ENCODE measurements at places on chromosomes 6 and 20. TPM values are rescaled to one million over a fixed set of nuclear protein-coding genes. Genes with fewer than 3 reads are reported as not detected.
A peak's percentile ranks its signal among the peaks of the same experiment; 100 is the strongest.

Gene HLA-F
- total RNA-seq, result 16.9 TPM

Gene TNXB
- 4.3 TPM for total RNA-seq

Gene PLTP
- total RNA-seq, result 0.37 TPM

DNA sequence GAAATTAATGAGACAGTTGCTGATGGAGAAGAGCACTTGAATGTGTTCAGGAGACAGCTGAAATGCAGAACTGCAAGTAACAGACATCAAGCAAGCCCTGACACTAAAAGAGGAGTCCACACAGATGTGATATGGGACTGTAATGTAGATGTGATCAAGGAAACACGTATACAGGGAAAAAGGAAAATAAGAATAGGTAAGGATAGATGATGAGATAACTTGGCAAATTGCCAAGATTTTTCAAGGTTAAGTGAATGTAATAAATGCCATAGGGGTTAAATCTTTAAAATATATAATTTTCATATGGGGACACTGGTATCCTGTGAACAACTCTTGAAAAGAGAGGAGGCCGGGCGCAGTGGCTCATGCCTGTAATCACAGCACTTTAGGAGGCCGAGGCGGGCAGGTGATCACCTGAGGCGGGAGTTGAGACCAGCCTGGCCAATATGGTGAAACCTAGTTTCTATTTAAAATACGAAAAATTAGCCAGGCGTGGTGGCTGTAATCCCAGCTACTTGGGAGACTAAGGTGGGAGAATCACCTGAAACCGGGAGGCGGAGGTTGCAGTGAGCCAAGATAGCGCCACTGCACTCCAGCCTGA, 7.2 kb upstream of the SNX14 start:
- H3K4me3 ChIP-seq, result no peak overlapping the region
- H3K4me1 ChIP-seq, result peaks cover 3% of the 10 kb centered on the region
- no peak for DNase-seq
- H3K36me3 ChIP-seq, result peaks cover 41% of the 10 kb centered on the region
- no peak overlapping the region for H3K27ac ChIP-seq
- no peaks in the 10 kb centered on the region for H3K27me3 ChIP-seq

DNA sequence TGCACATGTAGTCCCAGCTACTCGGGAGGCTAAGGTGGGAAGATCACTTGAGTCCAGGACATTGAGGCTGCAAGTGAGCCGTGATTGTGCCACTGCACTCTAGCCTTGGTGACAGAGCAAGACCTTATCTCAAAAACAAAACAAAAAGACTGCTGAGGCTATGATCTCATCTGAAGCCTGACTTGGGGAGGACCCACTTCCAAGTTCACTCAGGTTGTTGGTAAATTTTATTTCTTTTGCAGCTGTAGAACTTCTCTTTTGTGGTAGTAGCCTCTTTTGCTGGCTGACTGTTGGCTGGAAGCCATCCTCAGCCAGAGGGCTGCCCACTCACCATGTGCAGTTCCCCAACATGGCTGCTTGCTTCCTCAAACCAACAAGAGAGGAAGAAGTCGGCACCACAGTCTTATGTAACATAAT, 36.8 kb upstream of the ME1 start:
- no peaks in the 10 kb centered on the region for H3K36me3 ChIP-seq
- peaks cover 17% of the 10 kb centered on the region for H3K4me1 ChIP-seq
- no peak overlapping the region for H3K27ac ChIP-seq
- H3K4me3 ChIP-seq, result no peak overlapping the region
- H3K27me3 ChIP-seq, result no peaks in the 10 kb centered on the region

- H3K36me3 ChIP-seq, result no peaks in the 10 kb centered on the region
- no peak for DNase-seq
- no peak overlapping the region for H3K27ac ChIP-seq
Observed at GRCh38 chr6:23704479-23705052, 421.4 kb upstream of the NRSN1 start.

- no peaks in the 10 kb centered on the region for H3K4me1 ChIP-seq
- no peak for DNase-seq
- peaks cover under 1% of the 10 kb centered on the region for H3K36me3 ChIP-seq
Observed at GRCh38 chr6:628766-629165, 28.1 kb downstream of the HUS1B start.

DNA sequence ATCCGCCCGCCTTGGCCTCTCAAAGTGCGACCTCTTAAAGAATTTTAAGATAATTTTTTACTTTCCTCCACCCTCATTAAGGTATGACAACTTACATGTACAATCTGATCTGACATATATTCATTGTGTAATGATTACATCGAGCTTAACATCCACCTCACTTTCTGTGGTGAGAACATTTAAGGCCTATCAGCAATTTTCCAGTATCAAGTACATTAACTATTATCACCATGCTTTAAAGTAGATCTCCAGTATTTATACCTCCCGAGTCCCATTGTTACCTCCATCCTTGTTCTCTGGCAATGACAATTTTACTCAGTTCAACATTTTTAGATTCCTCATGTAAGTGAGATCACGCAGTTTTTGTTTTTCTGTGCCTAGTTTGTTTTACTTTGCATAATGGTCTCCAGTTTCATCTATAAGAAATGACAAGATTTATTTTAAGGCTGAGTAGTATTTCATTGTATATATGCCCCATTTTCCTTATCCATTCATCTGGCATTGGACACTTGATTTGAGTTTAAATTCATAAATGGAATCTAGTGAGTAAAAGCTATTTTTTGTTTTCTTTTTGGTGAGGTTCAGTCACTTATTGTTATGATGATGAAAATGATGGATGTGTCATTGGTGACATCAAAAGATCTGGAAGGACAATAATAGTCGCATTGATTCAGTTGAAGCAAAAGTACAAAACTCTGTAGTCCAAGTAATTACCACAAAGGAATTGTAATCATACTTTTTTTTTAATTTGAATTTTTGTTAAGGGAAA, 87.0 kb downstream of the OR2B2 start:
- peaks cover 10% of the 10 kb centered on the region for H3K4me1 ChIP-seq
- no peak for DNase-seq
- peak overlapping the region; percentile 94 for H3K4me3 ChIP-seq
- peak overlapping the region; percentile 95 for H3K27ac ChIP-seq
- peaks cover 25% of the 10 kb centered on the region for H3K36me3 ChIP-seq

DNA sequence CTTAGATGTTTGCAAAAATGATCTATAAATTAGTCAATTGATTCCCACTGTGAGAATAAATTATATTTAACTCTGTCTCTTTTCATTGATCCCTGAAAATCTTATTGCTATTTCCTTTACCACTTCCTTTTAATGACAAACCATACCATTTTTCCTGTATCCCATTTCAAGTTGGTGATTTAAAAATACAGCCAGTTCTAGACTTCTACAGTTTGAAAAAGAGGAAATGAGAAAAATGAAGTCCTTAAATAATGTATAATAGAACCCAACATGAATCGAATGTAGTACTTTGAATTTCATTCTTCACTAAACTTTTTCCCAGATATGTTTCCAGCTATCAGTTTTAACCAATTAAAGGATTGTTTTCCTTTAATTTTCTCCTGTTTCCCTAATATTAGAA, 29.5 kb upstream of the SDHAF4 start:
- H3K36me3 ChIP-seq, result peaks cover 18% of the 10 kb centered on the region
- H3K4me3 ChIP-seq, result no peak overlapping the region
- H3K27ac ChIP-seq, result no peak overlapping the region

DNA sequence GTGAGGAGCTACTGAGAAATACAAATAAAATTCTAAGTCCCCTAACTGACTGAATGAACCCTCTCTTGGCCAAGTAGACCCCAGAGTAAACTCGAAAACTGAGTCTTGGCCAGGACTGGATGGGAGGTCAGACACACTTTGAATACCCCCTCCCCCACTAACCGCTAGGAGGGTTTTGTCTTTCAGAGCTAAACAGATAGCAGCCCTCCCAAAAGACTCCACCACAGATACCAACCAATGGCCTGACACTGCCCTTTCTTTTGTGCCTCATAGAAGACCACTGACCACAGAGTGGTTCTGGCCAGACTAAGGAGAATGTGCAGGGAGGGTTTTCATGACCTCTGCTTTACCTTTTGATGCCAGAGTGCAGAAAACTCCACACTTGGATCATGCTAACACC, 42.1 kb downstream of the SPACA1 start:
- H3K4me3 ChIP-seq, result no peak overlapping the region
- no peak overlapping the region for H3K27ac ChIP-seq
- H3K4me1 ChIP-seq, result no peaks in the 10 kb centered on the region
- no peak for DNase-seq
- peaks cover 43% of the 10 kb centered on the region for H3K27me3 ChIP-seq

DNA sequence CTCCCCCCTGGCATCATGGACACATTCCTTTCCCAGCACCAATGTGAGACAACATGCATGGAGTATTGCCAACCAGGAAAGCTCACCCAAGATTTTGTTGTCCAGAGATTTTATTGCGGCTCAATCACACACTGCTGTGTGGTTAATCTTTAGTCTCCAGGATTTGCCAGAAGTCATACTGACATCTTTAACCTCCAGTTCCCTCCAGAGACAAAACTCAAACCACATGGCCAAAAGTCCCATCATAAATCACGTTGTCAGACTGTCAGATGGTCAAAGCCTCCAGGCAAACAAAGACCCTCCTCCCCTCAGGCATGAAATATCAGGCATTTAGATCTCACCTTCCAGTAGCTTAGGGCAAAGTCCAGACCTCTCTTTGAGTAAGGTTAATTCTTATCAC, 97.3 kb upstream of the OPRM1 start:
- no peak overlapping the region for H3K27ac ChIP-seq
- H3K4me3 ChIP-seq, result no peak overlapping the region
- H3K4me1 ChIP-seq, result no peaks in the 10 kb centered on the region
- no peaks in the 10 kb centered on the region for H3K27me3 ChIP-seq

DNA sequence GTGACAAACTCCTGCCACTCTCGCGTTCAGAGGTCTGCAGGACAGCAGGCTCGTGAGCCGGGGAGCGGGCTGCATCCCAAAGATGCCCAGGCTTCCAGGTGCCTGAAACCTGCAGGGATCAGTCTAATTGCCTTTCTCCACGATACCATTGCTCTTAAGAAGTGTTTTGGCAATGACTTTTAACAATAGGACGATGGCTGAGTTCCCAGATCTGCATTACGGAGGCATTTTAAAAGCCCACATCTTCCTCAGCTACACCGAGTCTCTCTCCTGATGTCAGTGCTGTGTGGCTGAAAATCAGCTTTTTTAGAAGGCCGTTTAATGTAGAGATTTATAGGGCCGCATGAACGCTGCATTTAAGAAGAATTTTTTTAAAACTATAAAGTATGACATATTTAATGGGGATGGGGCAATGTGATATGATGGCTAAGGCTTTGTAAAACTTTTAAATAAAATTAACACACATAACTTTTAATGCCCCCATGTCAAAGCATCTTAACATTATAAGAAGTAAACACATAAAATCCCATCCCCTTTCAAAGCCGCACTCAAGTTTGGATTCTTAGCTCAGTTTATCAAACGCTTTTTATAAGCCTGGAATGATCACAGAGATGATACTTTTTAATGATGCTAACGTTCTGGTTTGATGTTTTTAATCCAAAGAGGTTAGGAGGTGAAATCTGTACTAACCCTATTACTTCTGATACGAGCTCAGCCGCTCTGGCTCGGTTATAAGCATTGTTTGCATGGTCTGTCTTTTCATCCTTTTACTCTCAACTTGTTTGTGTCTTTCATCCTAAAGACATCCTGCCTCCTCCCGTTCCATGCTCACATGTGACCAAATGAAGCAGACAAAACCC, 386.0 kb downstream of the SMOC2 start:
- no peak overlapping the region for H3K4me3 ChIP-seq
- no peaks in the 10 kb centered on the region for H3K27me3 ChIP-seq
- no peaks in the 10 kb centered on the region for H3K4me1 ChIP-seq
- H3K27ac ChIP-seq, result no peak overlapping the region

GRCh38 chr6:137867685-137868509, 838 bp downstream of the TNFAIP3 start:
- H3K36me3 ChIP-seq, result peaks cover 43% of the 10 kb centered on the region
- H3K27me3 ChIP-seq, result no peaks in the 10 kb centered on the region
- peak; percentile 36 for DNase-seq
- H3K4me1 ChIP-seq, result peaks cover 19% of the 10 kb centered on the region

Measured in MCF 10A (cell line).